ENCODE measurements at places on chromosomes 3 and 15.

GRCh38 chr3:141308588-141309218 lies 59.6 kb upstream of the ZBTB38 start:
- DNase-seq, result no peak

- no peak for DNase-seq
Measured at GRCh38 chr3:187252311-187252710, 39.2 kb downstream of the MASP1 start.

DNA sequence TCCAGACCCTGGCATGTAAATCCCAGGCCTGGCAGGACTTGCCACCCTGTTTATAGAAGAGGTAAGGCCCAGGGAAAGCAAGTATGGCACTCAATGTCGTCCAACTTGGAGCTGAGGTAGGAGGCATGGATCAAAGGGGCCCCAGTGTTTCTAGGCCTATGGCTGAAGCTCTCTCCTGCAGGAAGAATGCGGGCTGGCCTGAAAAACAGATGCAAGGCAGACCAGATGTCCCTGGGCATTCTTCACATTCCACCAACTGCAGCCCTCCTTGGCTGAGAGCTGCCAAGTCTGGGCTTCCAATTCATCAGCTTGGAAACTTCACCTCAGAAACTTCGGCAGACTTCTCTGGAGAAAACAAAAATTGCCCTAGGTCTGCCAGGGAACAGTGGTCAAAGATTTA lies 22.2 kb downstream of the MESD start:
- no peak for DNase-seq

- no peak for DNase-seq
Measured at GRCh38 chr3:152834776-152835600, at the start of gene P2RY1. Gene P2RY1 (plus strand): TSS chr3:152835131. CDS start chr3:152835783, 652 bp downstream.

- DNase-seq, result no peak
Measured at GRCh38 chr15:78804391-78804792, 6.9 kb downstream of the ADAMTS7 start.

- DNase-seq, result no peak
Measured at GRCh38 chr3:181794011-181794790, 82.5 kb downstream of the SOX2 start.

DNA sequence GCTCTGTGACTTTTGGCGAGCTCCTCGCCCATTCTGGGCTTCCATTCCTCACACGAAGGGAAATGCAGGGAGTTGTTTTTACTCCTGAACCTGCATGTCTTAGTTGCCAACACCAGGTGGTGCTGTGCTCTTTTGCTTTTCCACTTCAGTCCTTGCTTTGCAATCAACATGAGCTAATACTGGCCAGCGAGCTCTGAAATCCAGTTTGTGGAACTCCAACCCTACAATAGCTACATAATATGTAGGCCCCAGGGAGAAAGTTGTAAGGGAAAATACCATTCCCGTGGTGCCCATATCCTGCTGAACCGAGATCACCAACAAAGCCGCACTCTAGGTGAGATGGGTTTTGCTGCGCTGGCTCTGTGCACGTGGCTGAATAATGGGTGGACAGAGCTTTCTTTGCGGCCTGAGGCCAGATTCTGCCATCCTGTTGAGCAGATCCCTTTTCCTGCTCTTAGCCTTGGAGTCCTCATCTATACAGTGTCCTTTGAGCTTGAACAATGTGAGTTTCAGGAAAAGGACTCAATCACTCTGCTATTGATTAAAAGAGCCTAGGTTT lies 25.0 kb downstream of the LSM3 start:
- DNase-seq, result no peak

DNA sequence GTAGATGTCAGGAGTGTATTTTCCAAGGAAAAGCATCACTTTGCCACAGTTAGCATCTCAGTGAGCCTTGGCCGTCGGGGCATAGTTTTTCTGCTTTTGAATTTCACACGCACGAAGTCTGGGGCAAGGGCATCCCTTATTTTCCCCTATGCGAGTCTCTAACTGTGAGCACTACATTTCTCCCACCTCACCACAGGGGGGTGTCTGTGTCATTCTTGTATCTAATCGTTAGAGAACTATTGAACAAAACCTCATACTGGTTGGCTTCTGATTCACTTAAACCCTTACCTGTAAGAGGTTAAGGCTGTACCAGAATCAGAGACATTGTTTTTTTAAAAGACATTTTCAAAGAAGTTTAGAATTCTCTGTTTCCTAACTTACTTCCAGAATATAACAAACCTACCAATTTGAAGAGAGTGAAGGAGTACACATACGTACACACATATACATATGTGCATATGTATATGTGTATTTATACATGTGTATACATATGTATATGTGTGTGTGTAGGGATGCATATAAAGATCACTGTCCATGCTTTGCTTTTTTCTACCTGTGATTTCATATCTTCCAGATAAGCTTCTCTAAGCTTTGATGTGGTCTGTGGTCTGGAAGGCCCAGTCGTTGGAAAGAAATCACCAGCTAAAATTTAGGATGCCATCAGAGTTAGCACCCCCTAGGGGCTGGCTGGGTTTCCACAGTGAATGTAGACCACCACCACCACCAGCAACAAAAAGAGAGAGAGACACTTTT lies 49.4 kb downstream of the MYZAP start:
- no peak for DNase-seq

GRCh38 chr15:27438403-27439375 lies 467.7 kb downstream of the GABRG3 start:
- no peak for DNase-seq

DNA sequence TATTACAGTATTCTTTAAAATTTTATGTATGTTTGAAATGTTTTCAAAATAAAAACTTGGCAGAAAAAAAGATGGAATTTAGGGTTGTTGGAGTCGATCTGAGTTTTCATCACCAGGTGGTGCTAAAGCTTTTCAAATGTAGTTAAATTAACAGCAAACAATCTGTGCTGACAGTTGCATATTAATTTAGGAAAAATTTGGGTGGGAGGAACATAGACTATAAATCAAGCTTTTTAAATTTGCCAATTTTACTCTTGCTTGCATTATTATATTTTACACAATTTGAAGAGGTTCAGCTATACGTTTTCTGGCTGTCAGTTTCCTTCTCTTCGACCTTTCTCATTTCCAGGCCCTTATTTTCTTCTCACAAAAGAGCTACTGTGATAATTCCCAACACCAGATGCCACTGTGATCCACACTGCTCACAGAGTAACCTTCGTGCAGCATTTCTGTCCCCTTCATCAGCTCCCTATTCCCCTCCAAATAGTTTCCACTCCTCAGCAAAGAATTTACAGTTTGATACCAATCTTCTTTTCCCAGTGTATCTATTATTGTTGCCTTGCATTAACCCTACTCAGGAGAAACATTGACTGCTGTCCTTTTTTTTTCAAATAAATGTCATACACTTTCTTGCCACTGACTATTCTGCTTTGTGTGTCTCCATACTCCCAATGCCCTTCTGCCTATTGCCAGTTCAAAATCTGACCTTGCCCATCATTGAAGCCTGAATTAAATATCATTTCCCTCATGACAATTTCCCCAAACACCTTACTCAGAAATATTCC lies 53.4 kb upstream of the EIF5A2 start:
- DNase-seq, result no peak

DNA sequence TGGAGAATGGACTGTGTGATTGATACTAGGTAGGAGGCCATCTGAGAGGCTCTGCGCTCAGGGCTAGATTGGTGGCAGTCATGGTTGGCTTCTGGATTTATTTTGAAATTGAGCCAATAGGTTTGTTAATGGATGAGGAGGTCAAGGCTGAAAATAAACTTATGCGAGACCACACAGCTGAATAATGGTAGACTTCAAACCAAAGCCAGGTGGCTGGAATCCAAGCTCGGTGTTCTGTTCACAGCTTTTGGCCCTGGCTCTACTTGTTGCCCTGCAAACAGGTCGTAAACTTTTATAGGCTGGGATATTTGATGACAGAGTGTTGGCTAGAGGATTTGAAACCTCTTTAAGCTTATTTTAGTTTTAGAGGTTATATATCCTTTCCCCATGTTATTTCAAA lies 160.4 kb downstream of the CHL1 start:
- DNase-seq, result no peak

DNA sequence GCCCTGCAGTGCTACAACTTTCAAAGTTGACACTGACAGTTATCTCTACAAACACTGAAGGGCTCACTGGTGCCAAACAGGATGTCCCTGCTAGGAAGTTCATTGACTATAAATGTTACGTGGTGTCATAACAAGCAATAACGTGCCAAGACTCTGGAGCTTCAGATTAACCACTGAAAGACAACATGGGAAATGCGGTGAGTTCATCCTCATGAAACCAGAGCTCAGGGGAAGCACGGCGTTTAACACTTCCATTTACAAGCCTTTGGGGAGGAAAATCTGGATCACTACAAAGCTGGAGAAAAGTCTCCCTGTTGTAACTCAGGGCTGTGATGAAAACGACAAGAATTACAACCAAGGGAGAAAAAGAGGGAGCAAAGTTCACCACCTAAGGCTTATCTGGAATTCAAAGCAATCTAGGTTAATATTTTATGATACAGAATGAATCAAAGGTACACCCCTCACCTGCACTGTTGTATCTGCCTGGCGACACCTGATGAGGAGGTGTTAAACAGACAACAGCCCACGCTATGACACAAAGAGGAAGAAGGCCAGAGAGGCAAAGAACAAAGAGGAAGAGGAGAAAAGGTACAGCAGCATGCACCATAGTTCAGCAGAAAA lies 27.0 kb downstream of the SHQ1 start:
- no peak for DNase-seq

- DNase-seq, result no peak
Measured at GRCh38 chr3:177208781-177209180, 11.5 kb upstream of the TBL1XR1 start.

- no peak for DNase-seq
Measured at GRCh38 chr3:190175490-190175889, 54.8 kb upstream of the P3H2 start.

GRCh38 chr3:23807424-23808015 lies 1.8 kb downstream of the UBE2E1 start:
- no peak for DNase-seq

DNA sequence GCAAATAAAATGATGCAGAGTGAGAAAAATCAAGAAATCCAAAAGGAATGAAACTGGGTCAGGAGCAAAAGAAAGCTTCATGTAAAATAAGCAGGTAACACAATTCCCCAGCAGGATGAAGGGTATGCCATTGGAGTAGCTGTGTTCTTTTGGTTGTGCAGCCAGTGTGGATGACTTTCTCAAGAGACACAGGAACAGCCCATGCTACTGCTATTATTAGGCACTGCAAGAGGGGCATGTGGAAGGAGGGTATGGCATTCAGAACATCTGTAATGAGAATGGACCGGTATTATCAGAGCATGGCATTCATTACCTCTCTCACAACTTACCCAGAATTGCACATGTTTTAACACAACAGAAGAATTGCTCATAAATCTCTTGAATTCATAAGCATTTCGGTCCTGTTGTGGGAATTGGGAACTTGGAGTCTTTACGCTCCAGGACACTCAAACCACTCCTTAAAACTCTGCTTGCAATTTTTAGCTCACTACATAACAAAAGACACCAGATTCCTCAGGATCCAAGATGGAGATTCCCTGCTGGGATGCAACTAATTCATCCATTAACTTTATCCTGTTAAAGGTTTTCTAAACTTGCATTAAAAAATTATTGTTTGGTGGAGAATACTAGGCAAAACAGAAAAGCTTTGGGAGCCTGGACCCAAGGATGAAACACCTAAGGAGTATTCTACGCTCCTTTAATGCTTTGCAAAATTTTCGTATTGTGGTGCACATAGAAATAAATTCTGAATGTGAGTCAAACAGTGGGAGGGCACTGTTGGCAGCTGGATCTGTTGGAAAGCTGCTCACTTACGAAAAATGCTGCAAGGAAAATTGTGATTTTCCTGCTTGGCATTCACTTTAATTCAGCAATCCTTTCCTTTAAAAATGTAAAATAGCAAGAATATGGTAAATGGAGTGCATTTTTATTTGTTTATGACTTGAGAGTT lies 34.6 kb upstream of the CDIN1 start:
- DNase-seq, result no peak

- DNase-seq, result no peak
Measured at GRCh38 chr3:63467392-63467791, 185.1 kb upstream of the SNTN start.

GRCh38 chr15:92846741-92847140 lies 53.4 kb upstream of the CHD2 start:
- DNase-seq, result no peak

DNA sequence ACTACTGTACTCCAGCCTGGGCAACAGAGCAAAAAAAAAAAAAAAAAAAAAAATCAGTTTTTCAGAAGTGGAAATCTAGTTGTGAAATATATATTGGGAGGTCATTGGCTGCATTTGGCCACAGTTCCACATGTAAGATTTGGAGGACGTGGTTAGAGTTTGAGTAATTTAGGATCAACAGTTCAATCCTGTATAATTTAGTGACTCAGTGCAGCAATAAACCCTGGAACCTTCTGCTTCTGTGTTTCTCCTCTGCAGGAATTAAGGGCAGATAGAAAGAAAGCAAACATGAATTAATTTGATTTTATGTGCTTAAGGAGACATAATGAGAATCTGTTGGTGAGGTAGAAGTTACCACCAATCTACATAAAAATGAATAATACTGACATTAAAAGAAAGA lies 347.0 kb downstream of the PTPRG start:
- no peak for DNase-seq

Measured in cortex of kidney (tissue), 1 donor.